ENCODE measurements at places on chromosomes 5 and 9.

GRCh38 chr9:100437860-100438805 lies 11.2 kb downstream of the MSANTD3 start:
- DNase-seq, result peak; percentile 62

DNA sequence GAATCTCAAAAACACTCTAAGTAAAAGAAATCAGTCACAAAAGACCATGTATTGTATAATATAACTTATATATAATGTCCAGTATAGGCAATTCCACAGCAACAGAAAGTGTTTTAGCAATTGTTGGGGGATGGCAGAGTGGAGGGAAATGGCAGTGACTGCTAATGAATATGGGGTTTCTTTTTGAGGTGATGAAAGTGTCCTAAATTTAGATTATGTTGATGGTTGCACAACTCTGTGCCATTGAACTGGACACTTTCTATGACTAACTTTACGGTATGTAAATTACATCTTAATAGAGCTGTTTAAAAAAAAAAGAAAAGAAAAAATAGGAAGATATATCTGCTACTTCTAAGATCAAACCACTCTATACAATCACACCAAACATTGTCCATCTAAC lies 124.9 kb upstream of the ZNF462 start:
- DNase-seq, result no peak

DNA sequence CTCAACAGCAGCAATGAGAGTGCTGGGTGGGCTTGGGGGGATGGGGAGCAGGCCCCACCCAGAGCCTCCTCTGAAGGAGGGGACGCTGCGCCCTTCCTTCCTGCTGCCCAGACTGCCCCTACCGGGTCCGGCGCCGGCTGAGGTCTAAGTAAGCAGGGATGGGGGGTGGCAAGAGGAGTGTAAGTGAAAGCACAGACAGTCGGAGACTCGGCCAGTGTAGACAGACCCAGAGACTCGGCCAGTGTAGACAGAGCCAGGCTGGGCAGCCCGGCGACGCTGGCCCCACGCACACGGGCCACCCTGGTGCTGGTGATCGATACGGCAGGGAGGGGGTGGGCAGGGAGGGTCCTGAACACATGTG lies 7.4 kb upstream of the ENTPD8 start:
- DNase-seq, result no peak

- no peak for DNase-seq
Measured at GRCh38 chr9:137945581-137945980, 68.0 kb downstream of the CACNA1B start.

GRCh38 chr9:98555651-98556465 lies 152.9 kb downstream of the GABBR2 start:
- no peak for DNase-seq

DNA sequence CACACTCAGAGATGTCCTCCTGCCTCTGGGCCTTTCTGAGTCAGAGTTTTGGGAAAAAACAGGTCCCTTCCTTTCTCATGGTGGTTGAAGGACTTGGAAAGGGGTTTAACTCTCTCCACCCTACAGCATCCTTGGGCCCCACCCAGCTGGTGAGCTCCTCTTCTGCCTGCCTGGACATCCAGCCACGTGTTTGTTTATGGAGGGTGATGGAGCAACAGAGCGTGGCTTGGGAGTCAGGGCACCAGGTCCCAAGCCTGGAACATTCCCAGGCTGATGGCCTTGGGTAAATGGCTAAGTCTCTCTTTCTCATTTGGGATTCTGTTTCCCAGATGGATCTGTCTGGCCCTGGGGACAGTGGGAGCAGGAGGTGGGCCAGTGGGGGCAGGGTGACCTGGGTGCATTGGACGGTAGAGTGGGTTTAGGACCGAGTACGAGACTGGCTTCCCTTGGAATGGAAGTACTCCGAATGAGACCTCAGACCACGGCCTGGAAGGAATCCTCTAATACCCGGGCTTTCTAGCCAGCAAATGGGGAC lies 141.1 kb upstream of the IRX2 start:
- DNase-seq, result no peak

- DNase-seq, result no peak
Measured at GRCh38 chr5:3321119-3321760, 274.4 kb upstream of the IRX1 start.

- no peak for DNase-seq
Measured at GRCh38 chr5:34474573-34475021, 181.5 kb upstream of the RAI14 start.

DNA sequence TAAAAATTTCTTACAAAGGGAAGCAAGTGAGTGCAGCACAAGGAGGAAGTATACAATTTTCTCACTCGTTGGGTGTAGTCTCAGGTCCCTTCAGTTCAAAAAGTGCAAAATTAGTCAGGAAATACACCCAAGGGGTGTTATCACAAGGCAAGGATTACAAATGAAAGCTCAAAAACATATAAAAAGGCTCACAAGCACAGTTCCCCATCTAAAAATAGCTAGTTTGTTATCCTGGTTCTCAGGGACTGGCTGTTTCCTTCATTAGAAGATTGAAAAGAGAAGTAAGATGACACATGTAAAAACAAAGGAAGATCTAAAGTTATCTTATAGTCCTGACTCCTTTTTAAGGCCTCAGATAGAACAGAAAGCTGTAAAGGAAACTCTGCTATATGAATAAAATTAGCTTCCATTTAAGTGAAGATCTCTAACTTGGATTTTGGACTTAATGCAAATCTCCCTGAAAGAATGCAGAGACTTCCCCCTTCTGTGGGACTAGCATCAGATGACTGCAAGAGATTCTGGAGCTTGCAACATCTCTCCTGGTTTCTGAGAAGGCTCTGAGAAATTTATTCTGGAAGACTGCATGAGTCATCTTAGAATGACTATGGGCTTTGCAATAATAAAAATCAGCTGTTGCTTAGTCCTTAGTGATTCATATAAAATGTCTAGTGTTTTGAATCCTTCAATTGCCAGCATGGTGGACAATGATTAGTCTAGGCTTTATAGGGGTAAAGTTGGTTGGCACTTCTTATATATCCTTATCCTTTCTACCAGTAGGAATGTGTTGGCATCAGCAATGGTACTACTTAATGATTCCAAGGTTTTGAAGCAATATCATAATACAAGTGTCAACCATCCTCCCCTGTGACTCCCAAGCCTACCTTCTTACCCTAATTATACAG lies 25.4 kb downstream of the DAB2 start:
- DNase-seq, result no peak
